BJ (cell line): ENCODE measurements at places on chromosomes 2 and 18. TPM values are rescaled to one million over a fixed set of nuclear protein-coding genes. Genes with fewer than 3 reads are reported as not detected.

SAG gene
- not detected in 2 replicates for polyA plus RNA-seq

ANKRD62 gene
- polyA plus RNA-seq, result not detected in 2 replicates

CPS1 gene
- polyA plus RNA-seq, result 10.9 and 21.9 TPM in 2 replicates

GKN1 gene
- not detected in 2 replicates for polyA plus RNA-seq

USP14 gene
- polyA plus RNA-seq, result 11.2 and 28.5 TPM in 2 replicates

MRPL30 gene
- 14.0 and 24.1 TPM in 2 replicates for polyA plus RNA-seq

ALPP gene
- not detected in 2 replicates for polyA plus RNA-seq

ALPI gene
- not detected in 2 replicates for polyA plus RNA-seq

REG3G gene
- not detected in 2 replicates for polyA plus RNA-seq

APOB gene
- 0.04 TPM in 2 replicates for polyA plus RNA-seq

SPATA3 gene
- not detected in 2 replicates for polyA plus RNA-seq

FSIP2 gene
- 0.17 and 0.55 TPM in 2 replicates for polyA plus RNA-seq

FBXO15 gene
- polyA plus RNA-seq, result 0.75 and 0.82 TPM in 2 replicates

CPO gene
- polyA plus RNA-seq, result not detected in 2 replicates

EMILIN2 gene
- 7.0 and 7.6 TPM in 2 replicates for polyA plus RNA-seq

ORC4 gene
- 12.7 and 34.8 TPM in 2 replicates for polyA plus RNA-seq

KIAA2012 gene
- 0.13 and 0.18 TPM in 2 replicates for polyA plus RNA-seq

AFG3L2 gene
- polyA plus RNA-seq, result 25.5 and 31.2 TPM in 2 replicates

REG1A gene
- not detected in 2 replicates for polyA plus RNA-seq

MBD1 gene
- polyA plus RNA-seq, result 36.0 and 54.4 TPM in 2 replicates

ROCK2 gene
- 6.0 and 15.3 TPM in 2 replicates for polyA plus RNA-seq

CGREF1 gene
- 4.8 and 6.9 TPM in 2 replicates for polyA plus RNA-seq

SYT4 gene
- not detected in 2 replicates for polyA plus RNA-seq

SERPINB13 gene
- not detected in 2 replicates for polyA plus RNA-seq

ARHGEF4 gene
- 6.8 and 15.1 TPM in 2 replicates for polyA plus RNA-seq

MAP2 gene
- polyA plus RNA-seq, result 3.5 and 3.7 TPM in 2 replicates

DES gene
- 5.4 and 7.0 TPM in 2 replicates for polyA plus RNA-seq

CD8A gene
- polyA plus RNA-seq, result not detected in 2 replicates

RAX gene
- not detected in 2 replicates for polyA plus RNA-seq

AQP12B gene
- polyA plus RNA-seq, result not detected in 2 replicates

KYNU gene
- 0.04 TPM in 1 of 2 replicates, not detected in the other for polyA plus RNA-seq

ZNF513 gene
- polyA plus RNA-seq, result 8.4 and 12.2 TPM in 2 replicates

RSAD2 gene
- polyA plus RNA-seq, result 0.05 and 0.22 TPM in 2 replicates

PPIL3 gene
- polyA plus RNA-seq, result 20.8 and 47.8 TPM in 2 replicates

B4GALT6 gene
- 0.26 and 1.1 TPM in 2 replicates for polyA plus RNA-seq

NEDD4L gene
- polyA plus RNA-seq, result 10.8 and 14.1 TPM in 2 replicates

ARHGAP25 gene
- polyA plus RNA-seq, result 0.06 TPM in 1 of 2 replicates, not detected in the other

TRIB2 gene
- polyA plus RNA-seq, result 11.0 and 12.5 TPM in 2 replicates
